ENCODE measurements at places on chromosomes 3 and 15.
A peak's percentile ranks its signal among the peaks of the same experiment; 100 is the strongest.

DNA sequence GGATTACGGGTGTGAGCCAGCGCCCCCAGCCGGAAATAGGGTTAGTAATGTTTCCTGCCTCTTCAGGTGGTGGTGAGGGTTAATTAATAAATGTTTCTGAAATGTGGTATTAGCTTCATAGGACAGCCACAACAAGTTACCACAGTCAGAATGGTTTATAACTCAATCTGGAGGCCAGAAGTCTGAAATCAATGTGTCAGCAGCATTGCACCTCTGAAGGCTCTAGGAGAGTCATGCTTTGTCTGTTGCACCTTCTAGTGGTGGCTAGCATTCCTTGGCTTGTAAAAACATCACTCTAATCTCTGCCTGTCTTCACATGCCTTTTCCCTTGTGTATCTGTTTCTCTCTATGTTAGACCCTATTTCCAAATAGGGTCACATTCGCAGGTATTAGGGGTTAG lies 7.8 kb upstream of the RPSA start:
- no peak for DNase-seq

DNA sequence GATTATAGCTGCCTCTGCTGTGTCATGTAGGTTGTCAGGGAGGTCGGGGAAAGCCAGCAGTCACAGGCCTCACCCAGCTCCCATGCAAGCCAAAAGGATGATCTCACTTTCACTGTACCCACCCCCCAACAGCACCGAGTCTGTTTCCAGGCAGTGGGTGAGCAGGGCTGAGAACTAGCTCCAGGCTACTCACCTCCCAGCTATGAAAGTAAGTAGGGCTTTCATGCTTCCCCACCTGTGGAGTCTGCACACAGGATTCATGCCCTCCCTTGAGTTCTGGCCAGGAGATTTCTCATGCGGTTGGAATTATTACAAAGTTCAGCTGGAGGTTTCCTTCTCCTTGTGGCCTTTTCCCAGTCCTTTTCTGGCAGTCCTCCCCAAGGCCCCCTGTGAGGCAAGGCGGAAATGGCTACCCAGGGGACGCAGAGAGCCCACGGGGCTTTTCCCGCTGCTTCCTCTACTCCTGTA lies 356.2 kb downstream of the SV2B start:
- DNase-seq = no peak

- DNase-seq = no peak
Measured at GRCh38 chr3:101703169-101703568, 16.7 kb upstream of the RPL24 start.

DNA sequence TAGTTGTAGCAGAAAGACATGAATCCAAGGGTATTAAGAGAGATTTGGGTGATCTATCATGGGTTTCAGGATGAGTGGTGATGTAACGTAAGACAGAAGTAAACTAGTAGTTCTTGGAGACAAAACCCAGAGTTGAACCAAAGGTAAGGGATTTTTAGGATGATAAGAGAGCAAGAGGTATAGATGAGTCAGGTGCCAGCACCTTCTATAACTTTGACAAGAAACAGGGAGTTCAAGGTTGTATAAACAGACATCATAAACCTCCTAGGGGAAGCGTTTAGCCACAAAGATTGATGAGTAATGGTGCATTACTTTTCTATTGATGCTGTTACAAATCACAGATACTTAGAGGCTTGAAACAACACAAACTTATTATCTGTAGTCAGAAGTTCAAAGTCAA lies 447.3 kb upstream of the ARHGEF26 start:
- DNase-seq = no peak

DNA sequence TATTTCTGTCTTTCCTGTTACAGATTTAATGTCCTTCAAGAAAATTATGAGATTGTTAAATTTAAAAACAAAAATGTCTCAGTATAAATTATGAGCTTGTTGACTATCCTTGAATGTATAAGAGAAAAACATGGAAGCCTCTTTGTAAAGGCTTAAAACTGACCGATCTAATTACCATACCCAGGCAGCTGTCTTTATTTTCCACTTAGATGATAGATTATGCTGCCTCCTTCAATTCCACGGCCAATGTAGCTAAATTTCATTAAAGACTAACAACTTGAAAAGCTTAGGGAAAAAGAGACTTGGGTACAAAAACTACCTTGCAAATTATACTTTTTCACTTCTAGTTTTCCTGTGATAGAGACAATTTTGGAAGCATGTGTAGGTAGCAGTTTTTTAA lies 88.3 kb downstream of the ATP10A start:
- DNase-seq = no peak

DNA sequence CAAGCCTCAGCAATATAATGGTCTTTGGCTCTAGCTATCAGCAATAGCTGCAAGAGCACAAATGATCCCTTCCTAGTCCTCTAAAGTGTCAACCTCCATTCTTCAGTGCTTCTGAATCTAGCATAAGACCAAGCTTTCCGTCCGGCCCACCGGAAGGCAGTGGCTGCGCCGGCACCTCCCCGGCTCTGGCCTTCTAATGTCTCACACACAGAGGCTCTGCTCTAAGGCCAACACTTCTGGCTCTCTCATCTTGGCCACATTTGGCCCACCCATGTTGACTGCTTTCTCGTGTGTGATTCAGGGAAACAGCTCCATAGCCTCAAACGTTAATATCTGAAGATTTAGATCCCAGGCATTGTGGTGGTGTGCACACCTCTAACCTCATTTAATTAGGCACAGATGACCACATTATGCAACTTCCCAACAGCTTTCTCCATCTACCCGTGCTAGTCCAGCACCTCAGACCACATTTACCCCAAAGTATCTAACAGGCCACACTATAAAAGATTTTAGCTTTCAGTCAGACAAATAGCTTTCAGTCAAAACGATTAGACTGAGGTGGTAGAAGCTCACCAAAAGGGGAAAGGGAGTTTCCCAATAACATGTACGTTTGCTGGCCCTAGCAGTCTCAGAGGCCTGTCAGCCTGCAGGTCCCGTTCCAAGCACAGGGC lies 19.3 kb downstream of the SLC51A start:
- no peak for DNase-seq

GRCh38 chr3:150308481-150309256 lies 99.4 kb upstream of the TSC22D2 start:
- no peak for DNase-seq

- no peak for DNase-seq
Measured at GRCh38 chr3:127015282-127016042, 32.5 kb downstream of the PLXNA1 start.

- peak; percentile 59 for DNase-seq
Measured at GRCh38 chr15:35000511-35000910, 12.4 kb upstream of the ZNF770 start.

DNA sequence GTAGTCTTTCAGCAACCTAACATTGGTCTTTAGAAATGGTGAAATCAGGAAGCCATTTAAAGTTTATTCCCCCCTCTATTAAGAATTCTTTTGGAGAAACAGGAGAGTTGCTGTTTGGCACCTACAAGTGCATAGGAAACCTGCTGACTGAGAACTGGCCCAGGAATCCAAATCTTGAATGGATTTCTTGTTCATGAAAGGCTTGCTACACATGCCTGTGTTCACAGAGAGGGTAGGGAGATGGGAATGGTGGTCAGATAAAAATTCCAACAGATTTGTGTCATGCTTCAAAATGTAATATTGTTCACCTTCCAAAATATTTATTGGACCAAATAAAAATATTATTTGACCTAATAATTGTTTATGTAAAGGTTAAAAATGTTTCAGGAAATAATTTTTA lies 24.2 kb upstream of the ZPLD1 start:
- no peak for DNase-seq

- DNase-seq = no peak
Measured at GRCh38 chr3:134274571-134274970, 23.9 kb upstream of the RYK start.

DNA sequence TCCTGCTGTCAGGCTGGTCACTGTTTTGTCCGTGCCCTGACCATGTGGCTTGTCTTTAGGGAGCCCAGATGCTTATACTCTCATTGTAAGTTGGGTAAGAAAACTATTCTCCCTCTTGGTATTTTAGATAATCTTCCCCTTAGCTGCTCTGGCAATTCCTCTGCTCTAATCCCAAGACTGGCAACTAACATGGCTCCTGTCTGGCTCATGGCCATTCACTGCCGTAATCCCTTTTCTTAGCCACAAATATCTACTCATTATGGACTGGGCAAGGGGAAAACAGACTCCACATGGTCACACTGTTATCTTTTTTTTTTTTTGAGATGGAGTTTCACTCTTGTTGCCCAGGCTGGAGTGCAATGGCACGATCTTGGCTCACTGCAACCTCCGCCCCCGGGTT lies 38.8 kb downstream of the TYRO3 start:
- DNase-seq = no peak

- DNase-seq = no peak
Measured at GRCh38 chr3:189726277-189726676, 95.1 kb downstream of the TP63 start.

- no peak for DNase-seq
Measured at GRCh38 chr3:168124791-168125190, 29.1 kb upstream of the GOLIM4 start.

DNA sequence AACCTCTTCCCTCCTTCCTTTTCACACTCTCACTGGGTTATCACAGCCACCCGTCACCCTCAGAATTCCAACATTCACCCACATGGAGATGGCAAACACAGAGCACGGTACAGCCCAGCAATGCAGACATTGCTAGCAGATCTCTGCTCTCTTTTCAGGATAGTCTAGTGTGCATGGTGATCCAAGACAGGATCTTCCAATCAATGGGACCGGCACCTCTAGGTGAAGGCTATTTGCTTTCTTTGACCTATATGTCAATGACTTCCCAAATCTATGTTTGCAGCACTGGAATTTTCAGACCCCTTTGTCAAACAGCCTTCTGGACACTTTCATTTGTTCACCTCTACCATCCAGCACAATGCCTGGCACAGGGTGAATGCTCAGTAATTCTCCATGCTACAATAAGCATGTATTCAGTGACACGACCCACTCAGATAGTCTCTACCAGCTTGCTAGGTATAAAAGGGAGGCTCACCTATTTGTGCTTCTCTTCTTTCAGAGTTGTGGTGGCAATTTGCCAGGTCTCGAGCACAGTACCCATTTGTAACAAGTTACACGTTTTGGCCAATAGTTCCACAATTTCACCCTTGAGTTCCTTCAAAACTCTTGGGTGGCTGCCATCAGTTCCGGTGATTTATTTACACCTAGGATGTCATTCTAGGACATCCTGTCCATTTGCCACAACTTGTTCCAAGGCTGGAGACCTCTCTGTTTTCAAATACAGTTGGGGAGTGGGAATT lies 279.1 kb upstream of the ICE2 start:
- no peak for DNase-seq

DNA sequence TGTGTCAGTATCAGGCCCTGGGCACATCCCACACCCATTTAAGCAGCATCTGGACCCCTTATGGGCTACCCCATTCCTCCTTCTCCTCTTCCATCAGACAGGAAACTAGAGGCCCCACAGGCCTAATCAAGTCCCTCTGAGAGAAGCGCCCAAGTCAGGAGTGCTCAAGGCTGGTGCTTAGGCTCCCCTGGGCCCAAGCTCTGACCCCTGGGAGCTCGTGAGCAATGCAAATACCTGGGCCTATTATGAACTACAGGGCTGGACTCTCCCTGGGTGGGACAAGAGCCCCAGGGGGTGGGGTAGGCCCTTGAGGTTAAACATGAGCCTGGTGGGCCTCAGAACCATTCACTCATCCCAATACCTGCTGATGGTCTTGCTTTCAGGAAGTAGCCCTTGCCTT lies 57.4 kb downstream of the SEMA3G start:
- DNase-seq = no peak

DNA sequence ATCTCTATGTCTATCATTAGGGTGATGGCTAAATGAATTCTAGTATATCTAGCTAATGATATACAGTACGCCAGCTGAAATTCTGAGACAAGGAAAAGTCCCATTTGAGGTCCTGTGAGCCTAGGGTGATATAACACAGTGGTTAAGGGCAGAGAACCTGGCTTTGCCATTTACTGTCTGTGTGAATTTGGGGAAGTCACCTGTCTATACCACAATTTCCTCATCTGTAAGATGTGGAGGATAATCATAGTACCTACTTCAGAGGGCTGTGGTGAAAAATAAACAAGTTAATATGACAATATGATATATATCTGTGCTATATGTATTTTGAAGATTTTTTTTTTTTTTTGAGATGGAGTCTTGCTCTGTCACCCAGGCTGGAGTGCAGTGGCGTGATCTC lies 9.8 kb upstream of the ANKDD1A start:
- DNase-seq = no peak

GRCh38 chr15:64166102-64166890 lies 3.5 kb upstream of the PPIB start:
- DNase-seq = no peak

DNA sequence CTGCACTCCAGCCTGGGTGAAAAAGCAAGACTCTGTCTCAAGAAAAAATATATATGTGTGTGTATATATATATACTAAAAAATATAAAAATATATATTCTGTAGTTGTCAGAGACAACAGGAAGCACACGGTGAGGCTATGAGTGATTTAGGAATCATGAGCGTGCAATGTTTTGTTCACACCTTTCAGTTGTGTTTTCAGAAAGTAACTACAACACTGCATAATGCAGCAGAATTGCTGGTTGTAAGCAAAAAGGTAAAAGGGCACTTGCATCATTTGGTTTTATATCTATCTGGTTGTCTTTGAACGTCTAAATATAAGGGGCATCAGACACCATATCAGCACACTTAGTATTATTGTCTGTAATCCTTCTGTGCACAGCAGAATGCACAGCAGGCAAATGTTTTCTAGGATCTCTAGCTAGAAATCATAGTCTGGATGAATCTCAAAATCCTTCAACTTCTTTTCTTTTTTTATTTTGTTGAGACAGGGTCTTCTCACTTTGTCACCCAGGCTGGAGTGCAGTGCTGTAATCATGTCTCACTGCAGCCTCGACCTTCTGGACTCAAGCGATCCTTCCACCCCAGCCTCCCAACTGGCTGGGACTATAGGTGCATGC lies 44.8 kb downstream of the CCR3 start:
- DNase-seq = no peak

DNA sequence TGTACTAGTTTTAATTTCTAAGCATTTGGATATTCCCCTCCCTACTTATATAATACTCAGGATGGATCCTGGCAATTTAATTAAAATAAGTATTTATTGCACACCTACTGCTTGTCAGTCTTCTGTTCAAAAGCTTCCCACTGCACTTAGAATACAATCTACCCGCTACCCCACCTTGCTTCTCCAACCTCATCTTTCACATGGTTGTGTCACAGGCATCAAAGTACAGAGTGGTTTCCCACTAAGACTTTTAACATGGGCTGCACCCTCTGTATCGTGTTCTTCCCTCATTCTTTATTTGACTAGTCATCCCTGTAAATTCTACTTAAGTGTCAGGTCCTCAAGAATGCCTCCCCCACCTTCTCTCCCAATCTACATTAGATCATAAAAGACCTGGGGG lies 35.0 kb downstream of the RIOX2 start:
- DNase-seq = no peak
